ENCODE measurements at places on chromosomes 7 and 10. TPM values are rescaled to one million over a fixed set of nuclear protein-coding genes. Genes with fewer than 3 reads are reported as not detected.

Gene RASSF4
- 78.9 TPM for total RNA-seq

Gene MKX
- 0.64 TPM for total RNA-seq

Gene NPFFR1
- not detected for total RNA-seq

Gene DYNC1I1
- total RNA-seq, result 46.4 TPM

Gene SH2D4B
- 0.19 TPM for total RNA-seq

Gene ERVW-1
- not detected for total RNA-seq

Gene MYH16
- not detected for total RNA-seq

Gene DOCK4
- total RNA-seq, result 13.1 TPM

Gene AGAP9
- 1.7 TPM for total RNA-seq

Gene TMEM196
- total RNA-seq, result not detected

Gene OR2AE1
- total RNA-seq, result not detected

Gene PLPP4
- total RNA-seq, result not detected

Gene PCGF5
- total RNA-seq, result 90.1 TPM

Gene RNLS
- 15.1 TPM for total RNA-seq

Gene FBXO24
- 0.66 TPM for total RNA-seq

Gene FAM180A
- total RNA-seq, result 13.3 TPM

Gene CUBN
- total RNA-seq, result 0.28 TPM

Gene SPDYE9
- not detected for total RNA-seq

Gene NUTM2B
- total RNA-seq, result 0.68 TPM

Gene SLC13A1
- total RNA-seq, result not detected

Gene HMX3
- total RNA-seq, result not detected

Gene GAD2
- not detected for total RNA-seq

Gene DNAJC12
- 5.6 TPM for total RNA-seq

Gene ENTPD1
- total RNA-seq, result 8.7 TPM

Gene DNA2
- 1.6 TPM for total RNA-seq

Gene PCLO
- 1.4 TPM for total RNA-seq

Gene ARMC3
- total RNA-seq, result not detected

Gene KLF14
- 0.11 TPM for total RNA-seq

Gene CYP2C19
- not detected for total RNA-seq

Gene CDK13
- 24.1 TPM for total RNA-seq

Gene HPS6
- 23.1 TPM for total RNA-seq

Gene OPN4
- total RNA-seq, result not detected

Gene SYT15B
- 0.88 TPM for total RNA-seq

Gene SLC26A5
- not detected for total RNA-seq

Gene ADK
- total RNA-seq, result 46.2 TPM

Gene ITPRID1
- not detected for total RNA-seq

Gene FFAR4
- not detected for total RNA-seq

Gene CEP55
- 1.1 TPM for total RNA-seq

Gene HDAC9
- 30.0 TPM for total RNA-seq

Gene ATP6V0E2
- 112 TPM for total RNA-seq

Gene HTR7
- total RNA-seq, result 0.10 TPM

Gene SYNPO2L
- total RNA-seq, result 387 TPM

Gene SP4
- 8.9 TPM for total RNA-seq

Gene NEBL
- total RNA-seq, result 591 TPM

Gene SHOC2
- total RNA-seq, result 46.8 TPM

Gene RARRES2
- total RNA-seq, result 7.0 TPM

Gene CH25H
- 3.5 TPM for total RNA-seq

Gene LLCFC1
- not detected for total RNA-seq

Gene CFAP70
- 1.8 TPM for total RNA-seq

Gene NACAD
- total RNA-seq, result 7.9 TPM

Gene HACD1
- 149 TPM for total RNA-seq

Gene ECHDC3
- 63.8 TPM for total RNA-seq

Gene CDH23
- 8.6 TPM for total RNA-seq

Gene ITGA8
- 2.2 TPM for total RNA-seq

Gene EPO
- not detected for total RNA-seq

Gene LMTK2
- 18.8 TPM for total RNA-seq
